Stimulated activated CD8-positive, alpha-beta memory T cell treated with anti-CD3 and anti-CD28 coated beads, Interleukin-7, amount 100 ng/mL, for 1 hour (primary cell): ENCODE measurements at places on chromosomes 7 and 10.

- DNase-seq = no peak
Measured at GRCh38 chr7:45367026-45367425, 207.1 kb upstream of the ADCY1 start.

DNA sequence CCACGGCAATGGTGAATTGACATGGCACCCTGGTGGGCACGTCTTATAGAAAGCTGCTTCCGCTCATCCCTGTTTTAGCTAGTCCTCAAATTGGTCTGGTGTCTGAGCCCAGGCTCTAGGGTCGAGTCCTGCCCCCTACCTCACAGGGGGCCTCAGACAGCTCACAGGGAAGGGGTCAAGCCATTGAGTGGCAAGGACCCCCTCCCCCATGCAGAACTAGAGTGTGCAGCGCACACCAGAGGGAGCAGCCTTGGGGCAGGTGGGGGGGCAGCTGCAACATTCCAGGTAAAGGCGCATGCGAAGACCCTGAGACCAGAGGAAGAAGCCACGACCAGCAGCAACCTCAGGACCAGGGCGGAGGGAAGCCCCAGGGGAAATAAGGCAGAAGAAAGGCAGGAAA, 240.4 kb upstream of the PPP2R2D start:
- DNase-seq = no peak

- no peak for DNase-seq
Measured at GRCh38 chr7:43602256-43602655, 19.3 kb downstream of the STK17A start.

GRCh38 chr7:8263048-8263447, 1.1 kb upstream of the ICA1 start:
- no peak for DNase-seq

DNA sequence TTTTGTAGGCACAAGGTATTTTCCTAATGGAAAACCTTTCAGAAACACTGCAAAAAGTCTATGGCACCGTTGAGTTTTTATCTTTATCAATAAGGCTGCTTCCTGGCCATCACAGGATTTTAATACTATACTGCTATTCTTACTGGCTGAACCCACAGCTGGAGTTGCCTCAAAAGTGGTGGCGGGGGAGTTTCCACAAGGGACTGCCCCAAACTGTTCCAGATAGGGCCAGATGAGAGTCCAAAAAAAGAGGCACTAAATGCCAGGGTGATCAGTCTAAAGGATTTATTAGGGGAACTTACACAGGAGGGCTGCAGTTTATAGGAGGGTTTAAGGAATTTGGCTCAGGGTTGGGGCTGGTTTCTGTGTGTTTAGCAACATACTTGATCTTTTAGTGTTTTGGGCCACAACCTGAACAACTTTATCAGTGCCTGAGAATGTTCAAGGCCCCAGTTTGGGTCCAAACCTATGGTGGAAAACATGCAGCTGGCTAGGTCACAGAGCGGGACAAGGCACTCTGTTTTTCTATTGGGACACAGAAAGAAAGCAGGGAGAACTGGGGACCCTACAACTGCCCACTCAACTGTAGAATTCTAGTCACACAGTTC, 41.4 kb downstream of the STAM start:
- no peak for DNase-seq

DNA sequence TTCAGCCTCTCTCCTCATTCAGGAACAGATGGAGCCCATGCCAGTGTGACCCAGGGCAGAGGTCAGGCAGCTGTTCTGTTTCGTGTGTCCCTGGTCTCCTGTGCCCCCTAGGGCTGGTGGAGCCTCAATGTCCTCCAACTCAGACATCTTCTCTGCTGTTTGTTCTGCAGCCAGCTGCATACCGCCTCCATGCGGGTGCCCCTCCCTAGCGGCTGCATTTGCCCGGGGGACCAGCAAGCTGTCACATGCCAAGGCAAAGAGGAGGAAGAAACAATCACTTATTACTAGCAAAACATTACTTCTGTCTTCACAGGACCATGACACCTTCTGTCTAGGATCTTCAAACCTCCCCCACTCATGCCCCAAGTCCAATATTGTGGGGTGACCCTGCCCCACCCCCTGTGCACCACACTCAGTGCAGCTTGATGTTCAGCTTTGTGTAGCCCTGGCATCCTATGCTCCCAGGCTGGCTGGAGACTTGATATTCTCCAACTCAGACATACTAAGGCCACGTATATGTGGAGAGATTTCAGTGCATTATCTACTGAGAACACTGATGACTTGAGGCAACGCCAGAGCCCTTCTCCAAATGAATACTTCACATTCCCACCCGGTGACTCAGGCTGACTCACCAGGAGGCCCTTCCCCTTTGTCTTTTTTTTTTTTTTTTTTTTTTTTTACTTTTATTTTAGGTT, 188.9 kb downstream of the SKIDA1 start:
- DNase-seq = no peak

- DNase-seq = no peak
Measured at GRCh38 chr10:61108915-61109314, 164.9 kb upstream of the RHOBTB1 start.

DNA sequence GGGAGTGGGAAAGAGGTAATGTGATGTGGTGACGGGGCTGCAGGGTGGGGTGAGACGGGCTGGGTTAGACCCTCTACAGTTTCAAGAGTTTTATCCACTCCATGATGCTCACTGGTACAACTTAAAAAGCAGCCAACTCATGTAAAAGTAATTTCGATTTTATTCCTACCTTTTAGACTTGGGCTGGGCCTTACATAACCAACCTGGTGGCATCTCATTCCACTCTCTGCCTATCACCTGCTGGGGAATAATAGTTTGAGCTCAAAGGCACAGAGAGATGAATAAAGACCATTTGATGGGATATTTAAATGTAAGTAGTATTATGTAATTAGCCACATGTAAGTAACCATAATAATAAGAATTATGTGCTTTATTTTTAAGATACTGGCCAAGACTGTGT, 366.0 kb upstream of the RNF32 start:
- DNase-seq = no peak

DNA sequence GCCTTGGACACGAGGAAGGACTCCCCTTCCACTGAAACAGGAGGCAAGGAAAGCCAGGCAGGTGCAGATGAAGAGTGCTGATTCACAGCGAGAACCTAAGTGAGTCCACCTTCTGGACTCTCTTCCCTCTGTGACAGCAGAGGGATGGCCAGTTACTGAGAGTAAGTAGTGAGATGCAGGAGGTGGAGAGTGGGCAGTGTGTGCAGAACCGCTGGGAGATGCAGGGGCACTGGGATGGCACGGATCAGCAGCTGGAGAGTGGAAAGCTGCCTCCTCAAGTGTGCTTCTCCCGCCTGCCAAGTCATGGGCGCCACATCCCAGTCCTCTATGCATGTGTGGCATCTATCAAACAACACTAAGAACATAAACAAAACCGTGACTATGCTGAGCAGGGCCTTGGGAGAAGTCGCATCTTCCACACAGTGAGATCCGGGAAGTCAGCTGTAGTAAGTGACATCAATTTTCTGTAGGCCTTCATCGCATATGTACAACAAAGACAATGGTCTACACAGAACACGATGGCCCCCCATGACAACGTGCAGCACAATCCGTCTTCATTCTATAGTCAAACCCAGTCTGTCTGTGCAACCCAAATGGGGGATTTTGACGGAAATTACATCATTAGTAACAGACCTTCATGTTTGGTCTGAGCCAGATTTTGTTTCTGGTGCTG, 217.4 kb upstream of the KLF14 start:
- no peak for DNase-seq

GRCh38 chr7:106034383-106034782, 71.3 kb downstream of the CDHR3 start:
- DNase-seq = no peak

DNA sequence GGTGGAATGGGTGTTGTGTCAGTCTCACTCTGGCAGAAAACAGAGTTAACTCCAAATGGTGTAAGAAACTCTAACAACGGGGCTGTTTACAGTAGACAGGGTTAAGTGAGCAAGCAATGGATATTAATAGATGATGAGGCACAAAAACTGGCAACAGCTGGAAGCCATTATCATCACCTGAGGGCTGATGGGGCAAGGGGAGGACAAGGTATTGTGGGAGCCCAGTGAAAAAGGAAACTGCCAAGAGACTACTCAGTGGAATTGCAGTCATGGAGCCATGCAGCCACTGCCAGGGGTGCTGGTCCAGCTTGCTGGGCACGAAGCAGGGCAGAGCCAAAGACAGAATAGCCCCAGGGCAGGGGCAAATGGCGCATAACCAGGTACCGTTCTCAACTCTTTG, 260.7 kb downstream of the BICC1 start:
- no peak for DNase-seq

GRCh38 chr10:84296091-84296981, 32.1 kb upstream of the CCSER2 start:
- no peak for DNase-seq

DNA sequence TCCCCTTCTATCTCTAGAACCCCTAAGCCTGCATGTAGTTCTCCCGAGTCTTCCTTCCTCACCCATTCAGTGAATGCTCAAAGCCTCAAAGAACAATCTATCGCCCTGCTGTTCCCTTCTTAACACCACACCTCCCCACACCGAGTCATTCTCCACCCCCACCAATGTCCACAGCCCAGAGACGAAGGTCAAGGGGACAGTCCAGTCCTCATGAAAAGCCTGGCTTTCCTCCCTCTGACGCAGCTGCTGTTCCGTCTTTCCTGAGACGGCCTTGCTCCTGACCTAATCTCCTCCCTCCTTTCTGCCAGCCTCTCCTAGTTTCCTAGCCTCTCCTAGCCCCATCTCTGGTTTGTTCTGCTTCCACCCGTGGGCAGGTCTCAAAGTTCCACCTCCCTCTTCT, 9.2 kb downstream of the MOSPD3 start:
- no peak for DNase-seq

- DNase-seq = no peak
Measured at GRCh38 chr7:55073976-55074528, 55.2 kb downstream of the EGFR start.

GRCh38 chr10:78559661-78560340, 509.0 kb upstream of the ZMIZ1 start:
- no peak for DNase-seq

DNA sequence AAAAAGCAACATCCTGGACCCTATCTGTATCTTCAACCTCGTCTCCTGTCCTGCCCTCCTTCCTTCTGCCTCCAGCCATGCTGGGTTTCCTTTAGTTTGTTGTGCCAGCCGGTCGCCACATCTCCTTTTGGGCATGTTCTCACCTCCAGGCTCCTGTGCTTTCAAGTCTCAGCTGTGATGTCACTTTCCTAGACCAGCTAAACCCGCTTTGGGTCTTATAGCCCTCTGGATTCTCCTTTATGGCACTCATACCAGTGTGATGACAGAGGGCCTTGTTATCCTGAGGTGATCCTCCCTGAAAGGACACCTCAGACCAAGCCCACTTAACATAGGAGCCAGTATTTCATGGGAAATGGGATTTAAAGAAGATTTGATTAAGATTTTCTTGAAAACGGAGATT, 108.6 kb downstream of the EMX2 start:
- DNase-seq = no peak

DNA sequence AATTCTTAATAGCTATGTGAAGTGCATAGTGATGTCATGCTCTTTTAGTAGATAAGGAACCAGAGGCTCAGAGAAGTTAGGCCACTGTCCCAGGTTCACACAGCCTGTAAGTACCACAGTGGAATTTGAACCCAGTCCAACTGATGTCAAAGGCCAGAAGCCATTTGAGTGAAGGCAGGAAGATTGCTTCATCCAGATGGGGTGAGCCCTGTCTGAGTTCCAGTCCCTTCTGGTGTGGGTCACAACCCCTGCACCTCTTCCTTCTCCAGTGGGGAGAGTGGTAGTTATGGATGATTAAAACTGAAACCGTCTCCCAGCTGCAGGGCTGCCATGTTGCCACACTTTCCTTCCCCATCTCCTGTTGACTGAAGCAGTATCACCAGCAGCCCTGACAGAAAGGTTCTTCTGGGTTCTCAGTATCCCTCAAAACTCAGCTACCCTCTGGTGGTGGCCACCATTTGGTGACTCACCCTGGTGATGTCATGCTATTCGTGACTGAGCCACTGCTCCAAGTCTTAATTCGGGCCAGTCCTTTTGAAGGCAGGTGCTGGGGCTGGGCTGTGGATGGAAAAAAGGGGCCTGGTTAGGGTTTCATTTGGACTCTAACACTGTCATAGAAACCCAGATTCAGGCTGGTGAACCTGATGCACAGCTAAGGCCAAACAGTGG, 1.5 kb upstream of the C10orf95 start:
- DNase-seq = no peak

- DNase-seq = no peak
Measured at GRCh38 chr7:137538361-137538762, 194.8 kb upstream of the PTN start.

DNA sequence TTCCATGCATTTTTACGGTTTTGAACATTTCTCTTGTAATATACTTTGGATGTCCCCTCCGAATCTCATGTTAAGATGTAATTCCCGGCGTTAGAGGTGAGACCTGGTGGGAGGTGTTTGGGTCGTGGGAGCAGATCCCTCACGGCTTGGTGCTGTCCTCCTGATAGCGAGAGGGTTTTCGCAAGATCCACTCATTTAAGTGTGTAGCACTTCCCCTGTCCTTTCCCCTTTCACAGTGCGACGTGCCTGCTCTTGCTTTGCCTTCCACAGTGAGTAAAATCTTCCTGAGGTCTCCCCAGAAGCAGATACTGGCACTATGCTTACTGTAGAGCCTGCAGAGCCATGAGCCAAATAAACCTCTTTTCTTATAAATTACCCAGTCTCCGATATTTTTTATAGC, 6.6 kb downstream of the GPR141 start:
- no peak for DNase-seq

GRCh38 chr7:17903337-17903736, 37.0 kb downstream of the SNX13 start:
- DNase-seq = no peak

DNA sequence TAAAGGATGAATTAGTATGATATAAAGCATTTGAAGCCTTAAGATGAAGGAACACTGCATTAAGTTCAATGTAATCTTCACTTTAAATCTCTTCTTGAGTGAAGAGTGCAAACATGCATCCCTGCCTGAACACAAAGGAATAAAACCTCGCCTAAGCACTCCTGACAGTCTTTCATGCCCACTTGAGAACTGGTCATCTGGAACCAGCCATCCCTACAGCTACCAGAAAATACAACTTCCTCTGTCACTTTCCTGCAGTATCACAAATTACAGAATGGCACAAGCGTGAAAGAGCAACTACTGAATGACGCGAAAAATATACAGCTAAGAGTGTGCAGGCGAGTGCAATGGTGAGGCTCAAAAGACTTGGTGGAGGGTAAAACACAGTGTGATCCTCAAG, 1079.9 kb downstream of the CNTNAP2 start:
- no peak for DNase-seq

GRCh38 chr10:21055339-21056135, 158.4 kb upstream of the NEBL start:
- no peak for DNase-seq
